Kidney (tissue), 22 donors: ENCODE measurements at places on chromosomes 3 and 15. TPM values are rescaled to one million over a fixed set of nuclear protein-coding genes. Genes with fewer than 3 reads are reported as not detected.

- H3K27ac ChIP-seq: no peak overlapping the region
- no peaks in the 10 kb centered on the region for H3K4me1 ChIP-seq
These were observed 753 bp downstream of the EPHB1 start for GRCh38 chr3:134795746-134796280.

DNA sequence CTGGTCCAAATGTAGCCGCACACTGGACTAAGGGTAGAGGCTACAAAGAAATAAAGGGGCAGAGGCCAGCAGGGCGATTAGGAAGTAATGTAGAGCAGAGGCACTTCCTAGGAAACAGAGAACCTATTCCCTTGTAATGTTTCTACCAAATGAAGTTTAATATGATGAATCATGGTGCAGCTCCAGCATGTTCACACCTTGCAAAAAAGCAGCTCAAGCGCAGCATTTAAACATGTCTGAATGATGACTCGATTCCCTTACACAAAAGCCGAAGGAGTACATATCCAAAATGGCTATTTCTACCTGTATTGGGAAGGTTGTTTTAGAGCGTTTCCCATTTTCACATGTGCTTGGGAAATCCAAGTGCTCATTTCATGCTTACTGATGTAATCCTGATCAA, 204.8 kb downstream of the MECOM start:
- H3K36me3 ChIP-seq: no peaks in the 10 kb centered on the region
- no peak overlapping the region for H3K27ac ChIP-seq
- no peak for DNase-seq
- no peaks in the 10 kb centered on the region for H3K27me3 ChIP-seq

GRCh38 chr3:134423153-134423552, 48.9 kb upstream of the AMOTL2 start:
- no peak overlapping the region for H3K27ac ChIP-seq
- DNase-seq: no peak
- no peaks in the 10 kb centered on the region for H3K36me3 ChIP-seq
- H3K4me1 ChIP-seq: no peaks in the 10 kb centered on the region
- H3K27me3 ChIP-seq: no peaks in the 10 kb centered on the region

GRCh38 chr3:152123457-152123856, 145.3 kb upstream of the MBNL1 start:
- H3K4me1 ChIP-seq: no peaks in the 10 kb centered on the region
- H3K27ac ChIP-seq: no peak overlapping the region
- no peak overlapping the region for H3K4me3 ChIP-seq
- DNase-seq: no peak
- H3K27me3 ChIP-seq: no peaks in the 10 kb centered on the region
- no peaks in the 10 kb centered on the region for H3K36me3 ChIP-seq

DNA sequence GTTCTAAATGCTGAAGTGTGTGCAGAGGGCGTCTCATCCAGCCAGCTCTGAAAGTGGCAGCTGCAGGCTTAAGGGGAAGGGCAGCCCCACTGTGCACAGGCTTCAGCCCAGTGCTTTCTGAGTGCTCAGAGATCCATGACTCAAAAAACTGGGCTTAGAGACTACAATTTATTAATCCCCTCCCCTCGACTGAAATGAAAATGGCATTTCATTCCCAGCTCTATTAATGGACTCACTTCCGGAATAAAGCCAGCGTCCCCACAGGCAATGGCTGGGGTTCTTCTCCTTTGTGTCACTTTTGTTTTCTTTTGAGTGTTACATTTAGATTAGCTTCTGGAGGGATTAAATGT, 55.5 kb upstream of the PLXNA1 start:
- no peak overlapping the region for H3K27ac ChIP-seq
- H3K4me1 ChIP-seq: no peaks in the 10 kb centered on the region
- H3K36me3 ChIP-seq: no peaks in the 10 kb centered on the region
- no peak for DNase-seq
- H3K4me3 ChIP-seq: no peak overlapping the region

- H3K36me3 ChIP-seq: no peaks in the 10 kb centered on the region
- no peaks in the 10 kb centered on the region for H3K4me1 ChIP-seq
- no peaks in the 10 kb centered on the region for H3K27me3 ChIP-seq
- H3K27ac ChIP-seq: no peak overlapping the region
- H3K4me3 ChIP-seq: no peak overlapping the region
These were observed 42.8 kb downstream of the MAP2K1 start for GRCh38 chr15:66429546-66429945.

GRCh38 chr3:10341901-10342398, 21.0 kb upstream of the SEC13 start:
- no peaks in the 10 kb centered on the region for H3K27me3 ChIP-seq
- H3K36me3 ChIP-seq: no peaks in the 10 kb centered on the region
- H3K4me1 ChIP-seq: no peaks in the 10 kb centered on the region
- DNase-seq: no peak
- no peak overlapping the region for H3K4me3 ChIP-seq

- no peak overlapping the region for H3K4me3 ChIP-seq
- no peak for DNase-seq
- no peaks in the 10 kb centered on the region for H3K27me3 ChIP-seq
- H3K27ac ChIP-seq: peak overlapping the region; percentile 19
These were observed 3.1 kb downstream of the TSPAN3 start for GRCh38 chr15:77067691-77068367.

Gene LRRC58
- total RNA-seq: 23.1 TPM

DNA sequence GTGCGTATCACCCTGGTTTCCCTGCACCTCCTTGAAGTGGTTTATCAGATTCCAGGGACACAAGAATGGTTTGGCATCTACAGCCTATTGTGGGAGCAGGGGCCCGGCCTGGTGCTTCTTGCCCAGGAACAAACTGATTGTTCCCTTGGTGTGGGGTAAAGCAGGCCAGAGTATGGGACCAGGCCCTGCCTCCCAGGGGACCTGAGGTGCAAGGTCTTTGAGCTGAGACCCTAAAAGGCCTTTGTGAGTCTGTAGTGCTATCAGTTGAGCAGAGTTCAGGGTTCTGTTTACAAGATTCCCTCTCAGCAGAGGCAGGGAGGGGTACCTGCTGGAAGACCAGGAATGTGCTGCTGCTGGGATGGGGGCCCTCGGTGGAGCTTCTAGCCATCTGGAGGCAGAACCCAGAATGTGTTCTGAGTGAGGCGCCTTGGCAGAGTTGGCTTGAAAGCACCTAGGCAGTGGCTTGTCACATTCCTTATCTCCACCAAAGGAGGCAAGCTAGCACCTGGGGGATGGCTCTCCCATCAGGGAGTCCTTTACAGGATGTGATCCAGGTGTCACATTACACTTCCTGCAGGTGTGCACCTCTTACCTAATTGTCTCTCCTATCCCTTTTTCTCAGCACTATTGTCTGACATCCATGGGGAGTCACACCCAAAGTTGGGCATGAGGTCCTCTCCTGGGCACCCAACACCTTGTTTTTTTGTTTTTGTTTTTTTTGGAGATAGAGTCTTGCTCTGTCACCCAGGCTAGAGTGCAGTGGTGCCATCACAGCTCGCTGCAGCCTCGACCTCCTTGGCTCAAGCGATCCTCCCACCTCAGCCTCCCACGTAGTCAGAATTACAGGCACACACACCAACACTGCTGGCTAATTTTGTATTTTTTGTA, 13.1 kb downstream of the FLNB start:
- H3K27me3 ChIP-seq: no peaks in the 10 kb centered on the region
- no peaks in the 10 kb centered on the region for H3K36me3 ChIP-seq
- peaks cover 59% of the 10 kb centered on the region for H3K4me1 ChIP-seq
- no peak for DNase-seq
- H3K27ac ChIP-seq: peak overlapping the region; percentile 94

Gene GADL1
- 0.22 TPM for total RNA-seq

Gene RAMAC
- total RNA-seq: 20.3 TPM

Gene PIAS1
- total RNA-seq: 44.3 TPM

DNA sequence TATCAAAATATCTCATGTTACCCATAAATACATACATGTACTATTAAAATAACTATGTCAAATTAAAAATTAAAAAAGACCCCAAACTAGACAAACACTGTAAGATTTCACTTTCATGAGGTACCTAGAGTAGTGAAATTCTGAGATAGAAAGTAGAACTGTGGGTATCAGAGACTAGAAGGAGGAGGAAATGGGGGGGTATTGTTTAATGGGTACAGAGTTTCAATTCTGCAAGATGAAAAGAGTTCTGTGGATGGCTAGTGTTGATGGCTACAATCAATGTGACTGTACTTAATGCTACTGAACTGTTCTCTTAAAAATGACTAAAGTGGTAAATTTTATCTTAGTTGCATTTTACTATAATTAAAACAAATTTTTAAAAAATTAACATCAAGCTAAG, 36.6 kb downstream of the RFX7 start:
- no peak overlapping the region for H3K4me3 ChIP-seq
- no peak overlapping the region for H3K27ac ChIP-seq
- H3K36me3 ChIP-seq: no peaks in the 10 kb centered on the region
- H3K27me3 ChIP-seq: no peaks in the 10 kb centered on the region
- H3K4me1 ChIP-seq: no peaks in the 10 kb centered on the region
- no peak for DNase-seq

DNA sequence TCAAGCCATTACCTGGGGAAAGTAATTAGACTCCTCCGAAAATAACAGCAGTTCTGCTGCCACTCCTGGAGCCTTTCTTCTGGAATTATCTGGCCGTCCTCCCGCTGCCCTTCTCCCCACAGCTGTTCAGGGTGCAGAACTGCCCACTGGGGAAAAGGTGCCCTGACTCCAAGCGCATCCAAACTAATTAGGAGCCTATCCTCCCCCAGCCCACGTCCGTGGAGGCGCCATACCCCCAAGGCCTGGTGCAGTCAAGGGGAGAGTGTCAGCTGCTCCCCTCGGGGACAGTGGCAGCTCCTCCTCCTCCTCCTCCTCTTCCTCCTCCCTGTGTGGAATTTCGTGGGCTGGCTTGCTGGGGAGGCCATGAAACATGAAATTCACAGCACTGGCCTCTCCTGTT, 177.2 kb downstream of the XXYLT1 start:
- H3K4me1 ChIP-seq: no peaks in the 10 kb centered on the region
- H3K36me3 ChIP-seq: no peaks in the 10 kb centered on the region
- no peak overlapping the region for H3K4me3 ChIP-seq
- no peak for DNase-seq
- no peaks in the 10 kb centered on the region for H3K27me3 ChIP-seq
- no peak overlapping the region for H3K27ac ChIP-seq

Gene P2RY1
- 2.2 TPM for total RNA-seq

DNA sequence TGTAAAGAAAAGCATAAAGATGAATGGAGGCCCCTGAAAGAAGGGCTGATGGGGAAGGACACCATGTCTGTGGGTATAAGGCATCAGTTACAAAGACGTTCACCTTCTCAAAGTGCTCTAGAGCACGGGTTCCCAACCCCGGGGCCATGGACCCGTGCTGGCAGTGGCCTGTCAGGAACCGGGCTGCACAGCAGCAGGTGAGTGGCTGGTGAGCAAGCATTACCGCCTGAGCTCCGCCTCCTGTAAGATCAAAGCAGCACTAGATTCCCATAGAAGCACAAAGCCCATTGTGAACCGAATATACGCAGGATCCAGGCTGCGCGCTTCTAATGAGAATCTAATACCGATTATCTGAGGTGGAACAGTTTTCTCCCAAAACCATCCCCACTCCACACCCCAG, 25.7 kb downstream of the MYO1E start:
- no peaks in the 10 kb centered on the region for H3K4me1 ChIP-seq
- no peaks in the 10 kb centered on the region for H3K27me3 ChIP-seq
- no peaks in the 10 kb centered on the region for H3K36me3 ChIP-seq
- no peak overlapping the region for H3K27ac ChIP-seq
- H3K4me3 ChIP-seq: no peak overlapping the region

Gene ADAMTSL3
- 23.4 TPM for total RNA-seq

DNA sequence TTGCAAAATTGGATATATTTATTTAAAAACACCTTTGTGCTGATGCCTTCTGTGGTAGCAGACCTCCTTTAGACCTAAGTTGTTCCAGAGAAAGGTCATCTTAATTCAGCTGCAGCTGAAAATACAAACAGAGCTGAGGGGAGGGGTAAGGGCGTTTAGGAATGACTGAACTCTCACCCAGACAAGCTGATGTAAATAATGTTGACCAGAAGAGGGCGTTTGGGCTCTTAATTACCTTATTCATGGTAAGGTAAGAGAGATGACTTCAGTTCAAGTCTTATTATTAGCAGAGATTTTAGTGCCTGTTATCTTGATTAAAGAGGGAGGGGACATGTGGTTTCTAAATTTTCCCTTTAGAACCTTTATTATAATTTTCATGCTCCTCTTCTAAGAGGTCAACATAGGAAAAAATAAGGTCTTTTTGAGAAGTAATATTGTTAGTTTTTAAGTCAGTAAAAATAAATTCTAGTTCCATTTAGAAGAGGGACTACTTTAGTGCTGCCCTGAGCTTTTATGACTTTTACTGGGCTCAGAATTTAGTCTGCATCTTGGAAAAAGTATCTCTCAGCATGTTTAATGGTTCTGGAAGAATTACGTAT, 46.3 kb downstream of the GPR171 start:
- H3K27ac ChIP-seq: no peak overlapping the region
- H3K4me1 ChIP-seq: no peaks in the 10 kb centered on the region
- H3K27me3 ChIP-seq: no peaks in the 10 kb centered on the region
- DNase-seq: no peak
- H3K36me3 ChIP-seq: no peaks in the 10 kb centered on the region

Gene GRK7
- not detected for total RNA-seq

- H3K27me3 ChIP-seq: no peaks in the 10 kb centered on the region
- no peak overlapping the region for H3K27ac ChIP-seq
- H3K36me3 ChIP-seq: peaks cover 13% of the 10 kb centered on the region
- H3K4me3 ChIP-seq: no peak overlapping the region
- no peak for DNase-seq
- no peaks in the 10 kb centered on the region for H3K4me1 ChIP-seq
These were observed 32.0 kb downstream of the UBE3A start for GRCh38 chr15:25406846-25407245.

DNA sequence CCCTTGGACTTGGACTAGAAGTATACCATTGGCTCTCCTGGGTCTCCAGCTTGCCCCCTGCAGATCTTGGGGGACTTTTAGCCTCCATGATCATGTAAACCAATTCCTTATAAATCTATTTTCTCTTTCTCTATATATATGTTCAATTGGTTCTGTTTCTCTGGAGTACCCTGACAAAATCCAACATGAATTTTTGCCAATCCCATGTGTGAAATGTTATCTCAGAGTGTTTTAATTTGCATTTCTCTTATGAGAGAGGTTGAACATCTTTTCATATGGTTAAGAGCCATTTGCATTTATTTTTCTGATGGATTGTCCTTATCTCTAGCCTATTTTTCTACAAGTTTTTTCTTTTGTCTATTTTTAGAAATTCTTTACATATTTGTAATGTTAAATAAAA, 131.7 kb upstream of the NEO1 start:
- no peaks in the 10 kb centered on the region for H3K4me1 ChIP-seq
- no peaks in the 10 kb centered on the region for H3K27me3 ChIP-seq
- H3K27ac ChIP-seq: no peak overlapping the region

DNA sequence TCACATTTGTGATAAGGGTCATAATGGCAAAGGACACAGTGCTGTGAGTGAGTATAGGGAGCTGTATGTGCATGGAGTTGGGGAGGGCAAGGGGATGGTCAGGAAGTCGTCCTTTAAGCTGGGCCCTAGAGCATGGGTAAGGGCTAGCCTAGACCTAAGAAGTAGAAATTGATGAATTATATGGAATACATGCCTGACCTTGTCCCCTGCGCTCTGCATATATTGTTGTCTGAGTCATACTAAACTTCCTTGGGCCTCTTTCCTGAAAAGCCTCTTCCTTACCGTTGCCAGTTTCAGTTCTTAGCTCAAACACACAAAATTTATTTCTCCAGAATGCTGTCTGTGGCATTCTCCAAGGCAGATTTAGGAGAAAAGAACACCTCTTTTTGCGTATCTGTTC, 4.6 kb downstream of the SNRK start:
- no peak for DNase-seq
- peak overlapping the region; percentile 52 for H3K27ac ChIP-seq
- H3K27me3 ChIP-seq: no peaks in the 10 kb centered on the region
- H3K4me3 ChIP-seq: peak overlapping the region; percentile 82
- H3K4me1 ChIP-seq: peaks cover 11% of the 10 kb centered on the region

GRCh38 chr3:151309566-151309965, 7.1 kb downstream of the GPR87 start:
- no peak overlapping the region for H3K4me3 ChIP-seq
- DNase-seq: no peak
- no peaks in the 10 kb centered on the region for H3K4me1 ChIP-seq
- H3K36me3 ChIP-seq: no peaks in the 10 kb centered on the region
- no peaks in the 10 kb centered on the region for H3K27me3 ChIP-seq
